ENCODE measurements at places on chromosomes 7 and 10. TPM values are rescaled to one million over a fixed set of nuclear protein-coding genes. Genes with fewer than 3 reads are reported as not detected.

DNA sequence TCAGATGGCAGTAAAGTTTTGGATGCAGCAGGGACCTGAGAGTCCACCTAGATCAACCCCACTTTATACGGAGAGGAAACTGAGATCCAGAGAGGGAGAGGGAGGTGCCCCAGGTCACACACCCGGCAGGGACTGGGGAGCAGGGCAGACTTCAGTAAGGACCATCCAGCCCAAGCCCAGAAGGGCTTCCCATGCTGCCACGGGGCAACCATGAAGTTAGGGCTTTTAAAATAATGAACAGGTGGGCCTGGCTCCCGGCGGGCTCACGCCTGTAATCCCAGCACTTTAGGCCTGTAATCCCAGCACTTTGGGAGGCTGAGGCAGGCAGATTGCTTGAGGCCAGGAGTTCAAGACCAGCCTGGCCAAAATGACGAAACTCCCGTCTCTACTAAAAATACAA is 98.5 kb downstream of the HIP1 start:
- no peaks in the 10 kb centered on the region for H3K27me3 ChIP-seq
- H3K4me1 ChIP-seq = peaks cover 13% of the 10 kb centered on the region
- no peak overlapping the region for H3K27ac ChIP-seq
- H3K4me3 ChIP-seq = peak overlapping the region; percentile 80

GRCh38 chr7:49771427-49772176 is 1.8 kb upstream of the VWC2 start:
- DNase-seq = no peak
- H3K36me3 ChIP-seq = peaks cover 10% of the 10 kb centered on the region
- no peak overlapping the region for H3K27ac ChIP-seq

DNA sequence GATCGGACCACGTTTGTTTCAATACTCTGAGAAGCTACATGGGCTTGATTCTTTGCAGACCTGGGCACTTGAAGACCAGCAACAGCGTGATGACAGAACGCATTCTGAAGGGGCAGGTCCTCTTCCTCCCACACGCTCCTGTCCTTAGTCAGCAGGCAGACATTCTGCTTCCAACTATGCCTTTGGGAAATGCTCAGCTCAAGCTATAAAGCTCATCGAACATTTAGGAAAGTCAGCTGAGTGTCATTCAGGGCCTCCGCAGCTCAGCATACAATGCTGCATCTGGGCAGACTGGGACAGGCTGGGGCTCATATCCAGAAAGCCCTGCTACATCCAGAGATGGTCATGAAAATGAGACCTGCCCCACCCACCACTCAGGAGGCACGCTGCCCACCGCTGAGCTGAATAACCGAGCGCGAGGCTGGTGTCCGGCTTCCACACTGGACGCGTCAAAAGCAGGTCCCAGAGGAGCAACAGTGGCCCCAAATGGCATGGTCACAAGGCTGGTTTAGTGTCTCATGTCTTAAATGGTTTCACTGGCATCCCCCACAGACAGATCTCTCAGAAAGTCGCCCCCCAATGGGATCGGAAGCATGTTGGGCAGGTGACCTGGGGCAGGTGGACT is 274.0 kb downstream of the DNAJB6 start:
- H3K4me1 ChIP-seq = peaks cover 17% of the 10 kb centered on the region
- H3K36me3 ChIP-seq = no peaks in the 10 kb centered on the region
- peak overlapping the region; percentile 68 for H3K4me3 ChIP-seq
- DNase-seq = no peak
- no peak overlapping the region for H3K27ac ChIP-seq

- no peak within 1 kb of the TSS for H3K4me3 ChIP-seq
- peaks cover 21% of the 10 kb centered on the region for H3K27me3 ChIP-seq
- H3K27ac ChIP-seq = no peak within 1 kb of the TSS
- H3K4me1 ChIP-seq = peaks cover 13% of the 10 kb centered on the region
- no peak for DNase-seq
Measured at GRCh38 chr7:95324431-95324830, at the start of gene PON1. Gene PON1, minus strand, starts transcription at chr7:95324532. Its CDS starts 57 bp downstream, at chr7:95324475.

The HEPACAM2 gene
- polyA plus RNA-seq = not detected

The BAMBI gene
- polyA plus RNA-seq = 0.52 TPM

Data from naive B cell (primary cell).